ENCODE measurements at places on chromosomes 1 and 21. TPM values are rescaled to one million over a fixed set of nuclear protein-coding genes. Genes with fewer than 3 reads are reported as not detected.

The NDUFV3 gene
- polyA plus RNA-seq = 44.1 TPM

DNA sequence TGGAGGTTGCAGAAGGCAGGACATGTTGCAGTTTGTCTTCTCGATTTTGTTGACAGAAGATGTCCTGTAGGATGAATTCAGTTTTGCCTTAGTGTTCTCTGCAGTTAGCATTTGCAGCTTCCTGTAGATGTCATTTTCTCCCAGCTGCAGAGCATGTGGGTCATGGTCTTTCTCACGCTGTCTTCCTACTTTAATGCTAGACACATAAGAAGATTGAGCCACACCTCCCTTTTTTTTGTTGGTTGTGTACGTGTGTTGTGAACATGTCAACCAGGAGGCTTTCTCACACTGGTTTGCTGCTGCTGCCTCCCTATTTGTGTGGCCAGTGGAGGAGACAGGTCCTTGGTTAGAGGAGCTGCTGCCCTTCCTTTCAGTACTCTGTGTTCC, 110.7 kb downstream of the VPS13D start:
- DNase-seq = no peak

DNA sequence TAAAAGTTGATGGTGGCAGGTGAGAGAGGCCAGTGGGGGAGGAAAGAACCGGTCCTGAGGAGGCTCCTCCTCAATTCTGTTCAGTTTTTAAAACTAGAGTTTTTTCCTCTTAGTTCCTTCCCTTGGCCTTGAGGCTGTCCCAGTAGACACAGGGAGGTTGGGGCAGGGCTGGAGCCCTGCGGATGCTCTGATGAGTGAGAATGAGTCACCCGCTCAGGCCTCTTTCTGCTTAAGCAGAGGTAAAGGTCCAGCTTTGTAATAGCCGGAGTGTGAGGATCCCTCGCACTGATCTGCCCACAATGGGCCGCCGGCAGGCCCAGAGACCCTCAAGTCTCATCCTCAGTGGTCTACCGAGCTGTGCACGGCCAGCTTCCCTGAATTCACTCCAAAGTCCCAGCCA, 49.6 kb upstream of the IRF2BP2 start:
- no peak for DNase-seq

GRCh38 chr1:94110021-94110761, 10.8 kb downstream of the ABCA4 start:
- DNase-seq = no peak

The TNFRSF1B gene
- 4.4 TPM for polyA plus RNA-seq

- peak; percentile 82 for DNase-seq
Observed at GRCh38 chr1:153422450-153423068, 6.2 kb downstream of the S100A7A start.

- no peak for DNase-seq
Observed at GRCh38 chr1:67619080-67619479, 65.9 kb upstream of the GADD45A start.

- no peak for DNase-seq
Observed at GRCh38 chr1:113787663-113788062, 24.6 kb downstream of the RSBN1 start.

DNA sequence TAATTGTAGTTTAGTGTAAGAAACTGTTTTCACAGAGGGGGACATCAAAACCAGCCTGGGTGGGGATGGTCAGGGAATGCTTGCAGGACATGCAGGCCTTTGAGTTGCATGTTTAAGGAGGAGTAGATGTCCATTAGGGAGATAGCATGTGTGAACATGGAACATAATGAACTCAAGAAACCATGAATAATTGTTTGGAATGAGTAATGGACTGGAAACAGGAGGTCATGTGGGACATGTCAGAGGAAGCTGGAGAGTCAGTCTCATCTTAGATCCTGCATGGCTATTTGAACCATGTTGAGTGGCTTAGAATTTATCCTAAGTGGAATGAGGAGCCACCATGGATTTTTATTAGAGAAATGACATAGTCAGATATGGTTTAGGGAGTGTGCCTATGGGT, 86.4 kb downstream of the RPE65 start:
- DNase-seq = no peak

The NR1I3 gene
- polyA plus RNA-seq = 3.6 TPM

- no peak for DNase-seq
Observed at GRCh38 chr1:240126821-240127220, 35.1 kb downstream of the FMN2 start.

The PTGER3 gene
- polyA plus RNA-seq = 43.8 TPM

DNA sequence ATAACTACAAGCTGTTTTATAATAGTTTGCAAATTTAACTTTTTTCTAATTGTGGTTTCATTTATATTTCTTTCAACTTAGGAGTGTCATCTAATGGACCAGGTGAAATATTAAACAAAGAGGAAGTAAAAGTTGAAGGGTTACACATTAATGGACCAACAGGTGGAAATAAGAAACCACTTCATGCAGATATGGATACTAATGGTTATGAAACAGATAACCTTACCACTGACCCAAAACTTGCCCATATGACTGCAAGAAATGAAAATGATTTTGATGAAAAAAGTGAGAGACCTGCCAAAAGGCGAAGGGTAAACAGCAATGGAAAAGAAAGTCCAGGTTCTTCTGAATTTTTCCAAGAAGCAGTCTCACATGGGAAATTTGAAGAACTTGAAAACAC, 59.7 kb downstream of the MIER1 start:
- no peak for DNase-seq

- no peak for DNase-seq
Observed at GRCh38 chr1:212484701-212485570, 52.2 kb downstream of the NENF start.

The PKP1 gene
- polyA plus RNA-seq = 0.10 TPM

DNA sequence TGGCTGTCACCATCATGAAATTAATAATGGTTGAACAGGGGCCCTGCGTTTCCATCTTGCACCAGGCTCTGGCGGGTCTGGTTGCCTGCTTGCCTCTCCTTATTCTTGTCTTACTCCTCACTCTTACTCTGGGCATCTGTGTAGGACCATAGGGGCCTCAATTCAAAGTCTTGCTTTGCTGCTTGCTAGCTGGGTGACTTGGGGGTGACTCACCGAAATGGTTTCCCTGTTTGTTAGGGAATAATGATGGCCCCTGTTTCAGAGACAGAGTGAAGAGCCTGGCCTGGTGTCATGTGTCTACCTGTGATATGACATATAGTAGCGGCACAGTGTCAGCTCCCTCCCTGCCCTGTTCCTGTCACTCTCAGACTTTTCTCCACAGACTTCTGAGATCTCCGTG, 24.6 kb downstream of the KCNC4 start:
- no peak for DNase-seq

- DNase-seq = no peak
Observed at GRCh38 chr1:232669981-232670747, 40.2 kb upstream of the SIPA1L2 start.

GRCh38 chr1:224543453-224543852, 72.7 kb upstream of the CNIH3 start:
- no peak for DNase-seq

GRCh38 chr1:77825131-77825709, 45.8 kb downstream of the MIGA1 start:
- DNase-seq = no peak

DNA sequence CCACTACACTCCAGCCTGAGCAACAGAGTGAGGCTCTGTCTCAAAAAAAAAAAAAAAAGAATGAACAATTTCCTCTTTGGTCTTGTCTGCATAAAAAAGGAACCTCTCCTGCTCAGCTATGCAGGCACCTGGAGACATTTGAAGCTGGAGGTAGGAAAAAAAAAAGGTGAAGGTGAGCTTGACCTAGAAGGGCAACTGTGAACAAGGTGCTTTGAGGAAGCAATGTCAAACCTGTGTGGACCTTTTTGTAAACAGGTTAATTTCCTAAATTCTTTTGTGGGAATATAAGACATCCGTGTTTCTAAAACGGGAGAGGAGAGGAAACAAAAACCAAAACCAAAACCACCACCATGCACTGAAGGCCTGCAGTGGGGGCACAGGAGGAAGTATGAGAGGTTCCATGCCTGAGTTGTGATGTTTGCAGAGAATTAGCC, 77.5 kb downstream of the SLC45A1 start:
- no peak for DNase-seq

All from left kidney (tissue), 8 donors.